Glomerular endothelial cell (primary cell): ENCODE measurements at places on chromosomes 13 and 19.
A peak's percentile ranks its signal among the peaks of the same experiment; 100 is the strongest.

DNA sequence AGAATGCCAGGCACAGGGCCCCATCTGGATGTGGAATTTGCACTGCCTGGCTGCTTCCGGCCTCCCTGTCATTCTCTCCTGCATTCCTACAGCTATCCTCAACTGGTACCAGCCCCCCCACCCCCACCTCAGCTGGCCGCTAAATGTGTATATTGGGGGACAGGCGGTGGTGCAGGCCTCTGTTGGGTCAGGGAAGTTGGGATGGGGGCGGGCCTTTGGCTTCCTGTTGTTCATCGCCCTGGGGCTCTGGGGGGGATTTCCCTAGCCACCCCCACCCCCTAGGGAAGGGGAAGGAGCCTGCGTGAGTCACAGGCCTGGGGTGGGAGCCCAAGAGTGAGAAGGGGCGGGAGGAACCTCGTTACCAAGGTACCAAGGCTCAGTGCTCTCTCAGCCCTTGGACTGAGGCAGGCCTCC is 10.6 kb downstream of the POU2F2 start:
- no peak for DNase-seq

DNA sequence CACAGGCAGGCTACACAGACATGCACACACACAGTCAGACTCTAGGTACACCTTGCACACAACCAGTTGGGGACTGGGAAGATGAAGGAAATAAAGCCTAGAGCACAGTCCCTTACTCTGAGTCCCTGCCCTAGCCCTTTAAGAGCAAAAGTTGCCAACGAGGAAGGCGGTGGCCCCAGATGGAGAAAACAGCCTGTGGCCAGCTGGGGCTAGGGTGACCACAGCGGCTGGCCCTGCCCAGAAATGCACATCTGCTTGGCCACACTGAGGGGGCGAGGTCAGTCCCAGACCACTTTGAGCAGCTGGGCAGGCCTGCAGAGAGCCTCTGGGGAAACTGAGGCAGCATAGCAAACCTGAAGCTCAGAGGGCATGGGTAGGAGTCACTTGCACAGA is 52.3 kb downstream of the PTPRS start:
- no peak for DNase-seq

DNA sequence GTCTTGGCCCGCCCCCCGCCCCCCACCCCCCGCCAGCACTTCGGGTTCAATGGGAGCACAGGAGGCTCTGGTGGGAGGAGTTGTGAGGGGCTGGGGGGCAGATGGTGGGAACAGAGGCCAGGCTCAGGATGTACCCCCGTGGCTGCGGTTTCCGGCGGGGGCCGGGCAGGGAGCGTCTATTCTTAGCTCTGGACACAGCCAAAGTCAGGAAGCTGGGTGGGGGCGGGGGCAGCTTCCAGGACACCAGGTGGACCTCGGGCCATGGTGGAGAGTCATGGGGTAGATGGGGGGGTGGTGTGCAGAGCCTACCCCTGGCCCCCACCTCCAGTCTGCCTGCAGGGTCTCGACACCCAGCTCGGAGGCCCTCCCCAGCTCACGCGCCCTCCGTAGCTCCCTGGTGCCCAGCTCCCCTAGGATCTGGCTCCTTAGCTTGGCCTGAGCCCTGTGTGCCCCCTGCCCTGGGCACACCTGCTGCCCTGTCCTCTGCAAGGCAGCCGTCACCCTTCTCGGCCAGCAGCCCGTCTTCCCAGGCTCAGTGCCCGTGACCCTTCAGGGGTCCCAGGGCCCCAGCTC is 2.2 kb upstream of the TBXA2R start:
- DNase-seq: no peak

DNA sequence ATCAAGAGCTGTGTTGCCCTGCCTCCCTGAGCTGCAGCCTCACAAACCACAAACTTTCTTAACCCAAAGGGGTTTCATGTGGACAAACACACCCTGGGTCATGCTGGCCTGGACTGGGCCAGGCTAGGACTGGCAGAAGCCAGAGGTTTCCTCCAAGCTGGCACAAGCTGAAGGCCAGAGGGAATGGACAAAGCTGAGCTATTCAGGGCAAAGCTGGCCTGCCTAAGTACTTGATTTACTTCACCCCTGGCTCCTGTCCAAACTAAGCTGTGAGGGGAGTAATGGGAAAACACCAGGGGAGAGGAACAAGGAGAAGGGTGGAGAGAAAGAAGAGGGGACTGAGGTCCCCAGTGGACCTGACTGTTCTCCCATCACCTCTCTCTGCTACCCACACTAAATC is 6.2 kb downstream of the CPAMD8 start:
- no peak for DNase-seq

DNA sequence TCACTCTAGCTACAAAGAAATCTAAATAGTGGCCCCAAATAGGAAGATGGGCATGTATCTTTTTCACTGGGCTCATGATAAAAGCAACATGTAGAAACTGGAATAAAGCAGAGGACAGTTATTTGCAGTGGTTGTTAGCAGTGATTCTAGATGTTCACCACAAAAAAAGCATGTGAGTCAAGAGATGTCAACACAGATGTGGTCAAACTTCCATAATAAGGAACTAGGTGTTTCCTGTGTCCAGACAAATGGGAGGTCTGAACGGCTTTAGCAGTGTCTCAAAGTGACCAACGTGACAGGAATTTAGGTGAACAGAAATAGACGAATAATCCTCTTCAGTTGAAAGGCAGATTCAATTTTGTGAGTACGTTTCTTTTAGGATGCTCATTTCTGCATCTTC is 162.7 kb downstream of the TBC1D4 start:
- no peak for DNase-seq

DNA sequence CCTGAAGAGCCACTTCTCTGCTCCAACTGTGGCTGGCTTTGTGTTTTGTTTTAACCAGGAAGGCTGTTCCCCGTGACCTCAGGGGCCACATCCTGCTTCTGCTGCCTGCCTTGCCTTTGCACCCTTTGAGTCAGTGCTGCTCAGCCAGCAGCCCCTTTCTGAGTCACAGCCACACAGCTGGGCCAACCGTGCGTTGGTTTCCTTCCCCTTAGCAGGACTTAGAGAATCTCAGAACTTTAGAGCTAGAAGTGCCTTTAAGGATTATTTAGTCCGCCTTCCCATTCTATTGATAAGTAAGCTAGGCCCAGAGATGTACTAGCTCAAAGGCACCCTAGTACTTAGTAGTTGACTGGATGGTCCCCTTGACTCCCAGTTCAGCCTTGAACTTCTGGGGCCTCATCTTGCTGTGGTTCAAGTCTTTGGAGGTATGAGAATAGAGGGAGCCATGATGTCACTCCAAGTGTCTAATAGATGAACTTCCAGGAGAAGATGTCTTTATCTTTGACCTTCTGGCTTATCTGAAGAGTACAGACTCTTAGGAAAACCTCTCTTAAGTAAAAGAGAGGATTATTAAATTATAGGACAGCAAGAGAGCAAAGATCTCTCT is 8.0 kb downstream of the RGCC start:
- peak; percentile 84 for DNase-seq

GRCh38 chr13:113739527-113740285 is 19.3 kb upstream of the TMEM255B start:
- DNase-seq: no peak

DNA sequence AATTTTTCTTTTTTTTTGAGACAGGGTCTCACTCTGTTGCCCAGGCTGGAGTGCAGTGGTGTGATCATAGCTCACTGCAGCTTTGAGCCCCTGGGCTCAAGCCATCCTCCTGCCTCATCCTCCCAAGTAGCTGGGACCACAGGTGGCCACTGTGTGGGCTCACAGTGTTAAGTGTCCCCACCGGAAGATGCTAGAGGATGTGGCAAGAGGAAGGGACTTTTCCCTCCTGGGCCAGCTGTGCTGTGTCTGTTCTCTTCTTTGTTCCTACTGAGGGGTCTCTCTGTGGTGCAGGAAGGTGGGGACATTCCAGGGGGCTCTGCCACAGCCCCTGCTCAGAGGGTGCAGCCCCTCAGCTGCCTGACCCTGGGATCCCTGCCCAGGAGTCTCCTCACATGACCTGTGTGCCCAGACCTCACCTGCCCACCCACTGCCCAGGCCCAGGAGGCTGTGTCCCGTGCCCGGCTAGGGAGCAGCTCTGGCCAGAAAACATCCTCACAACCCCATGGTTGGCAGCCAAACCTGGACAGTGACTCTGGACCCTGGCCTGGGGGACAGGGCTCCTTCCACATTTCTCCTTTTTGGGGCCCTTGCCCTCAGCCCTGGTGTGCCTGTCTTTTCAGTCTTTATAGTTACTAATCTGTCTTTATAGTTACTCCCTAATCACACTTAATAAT is 14.4 kb upstream of the ANKRD10 start:
- DNase-seq: no peak

DNA sequence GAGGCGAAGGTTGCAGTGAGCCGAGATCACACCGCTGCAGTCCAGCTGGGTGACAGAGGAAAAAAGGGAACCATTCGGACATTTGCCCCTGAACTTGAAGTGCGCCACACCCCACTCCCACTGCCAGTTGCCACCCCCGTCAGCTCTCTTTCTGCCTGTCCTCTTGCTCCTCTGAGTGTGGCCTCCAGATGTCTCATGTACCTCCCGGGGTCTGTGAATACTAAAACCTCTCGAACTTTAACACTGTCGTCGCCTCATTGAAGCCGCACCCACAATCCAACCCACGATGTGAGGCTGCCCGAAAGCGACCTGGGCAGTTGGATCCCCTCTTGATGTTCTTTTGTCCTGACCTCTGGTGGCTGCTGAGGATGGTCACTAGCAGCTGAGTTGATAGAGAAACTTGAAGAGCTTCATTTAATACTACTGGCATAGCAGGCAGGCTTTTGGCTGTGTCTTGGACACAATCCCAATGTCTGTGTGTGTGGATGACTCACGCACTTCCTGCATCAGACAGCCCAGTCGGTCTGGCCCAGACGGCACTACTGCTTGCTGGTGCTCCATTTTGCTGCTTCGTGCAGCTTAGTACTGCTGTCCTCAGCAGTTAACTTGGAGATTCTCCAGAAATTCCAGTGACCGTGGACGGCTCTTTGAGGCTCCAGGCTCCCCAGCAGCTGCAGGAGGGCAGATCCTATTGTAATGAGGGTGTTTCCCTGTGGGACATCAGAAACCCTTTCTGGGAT is 4.2 kb downstream of the FPR3 start:
- peak; percentile 68 for DNase-seq

- DNase-seq: no peak
These were observed 512.4 kb upstream of the ATXN8OS start for GRCh38 chr13:69595181-69595580.

- DNase-seq: peak; percentile 29
These were observed 5.9 kb upstream of the CACNG7 start for GRCh38 chr19:53903055-53903680.

GRCh38 chr13:104318121-104318520 is 1251.9 kb upstream of the SLC10A2 start:
- no peak for DNase-seq

GRCh38 chr13:73934215-73934641 is 200.0 kb downstream of the KLF12 start:
- DNase-seq: no peak

DNA sequence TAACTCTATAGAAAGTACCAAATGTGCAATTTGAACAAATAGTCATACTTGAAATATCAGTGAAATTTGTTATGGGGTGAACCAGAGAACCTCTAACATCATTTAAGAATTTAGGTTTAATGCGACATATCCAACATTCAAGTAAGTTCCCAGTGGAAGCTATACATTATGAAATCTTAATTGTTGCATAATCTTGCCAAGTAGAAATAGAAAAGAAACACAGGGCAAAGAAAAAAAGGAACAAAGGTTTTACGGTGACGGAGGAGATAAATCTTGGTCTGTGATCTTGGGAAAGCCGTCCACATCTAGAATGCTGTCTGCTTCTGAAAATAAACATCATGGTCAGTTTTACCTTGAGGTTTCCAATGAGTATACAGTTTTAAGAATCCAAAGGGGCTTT is 445.7 kb downstream of the RFC3 start:
- DNase-seq: no peak

- DNase-seq: no peak
These were observed 26.2 kb downstream of the INSR start for GRCh38 chr19:7267792-7268704.

- DNase-seq: no peak
These were observed 9.6 kb downstream of the ZNF426 start for GRCh38 chr19:9528757-9529336.

- DNase-seq: no peak
These were observed 303.1 kb downstream of the PCDH9 start for GRCh38 chr13:66926851-66927524.

DNA sequence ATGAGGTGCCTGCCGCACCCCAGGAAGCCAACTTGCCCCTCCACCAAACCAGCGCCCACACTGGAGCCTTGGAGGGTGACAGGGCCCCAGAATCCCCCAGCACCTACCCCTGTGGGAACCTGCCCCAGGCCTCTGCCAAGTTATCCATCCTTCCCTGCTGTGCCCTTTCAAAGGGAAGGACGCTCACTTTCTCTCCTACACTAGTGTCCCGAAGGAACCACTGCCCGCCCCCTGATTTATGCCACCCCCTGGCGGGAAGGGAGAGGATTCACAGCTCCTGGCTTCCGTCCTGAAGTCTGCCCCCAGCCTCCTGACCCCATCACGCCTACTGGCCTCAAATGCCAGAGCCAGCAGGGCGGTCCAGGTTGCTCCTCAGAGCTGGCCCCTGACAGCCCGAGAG is 1.4 kb downstream of the EVI5L start:
- DNase-seq: no peak

DNA sequence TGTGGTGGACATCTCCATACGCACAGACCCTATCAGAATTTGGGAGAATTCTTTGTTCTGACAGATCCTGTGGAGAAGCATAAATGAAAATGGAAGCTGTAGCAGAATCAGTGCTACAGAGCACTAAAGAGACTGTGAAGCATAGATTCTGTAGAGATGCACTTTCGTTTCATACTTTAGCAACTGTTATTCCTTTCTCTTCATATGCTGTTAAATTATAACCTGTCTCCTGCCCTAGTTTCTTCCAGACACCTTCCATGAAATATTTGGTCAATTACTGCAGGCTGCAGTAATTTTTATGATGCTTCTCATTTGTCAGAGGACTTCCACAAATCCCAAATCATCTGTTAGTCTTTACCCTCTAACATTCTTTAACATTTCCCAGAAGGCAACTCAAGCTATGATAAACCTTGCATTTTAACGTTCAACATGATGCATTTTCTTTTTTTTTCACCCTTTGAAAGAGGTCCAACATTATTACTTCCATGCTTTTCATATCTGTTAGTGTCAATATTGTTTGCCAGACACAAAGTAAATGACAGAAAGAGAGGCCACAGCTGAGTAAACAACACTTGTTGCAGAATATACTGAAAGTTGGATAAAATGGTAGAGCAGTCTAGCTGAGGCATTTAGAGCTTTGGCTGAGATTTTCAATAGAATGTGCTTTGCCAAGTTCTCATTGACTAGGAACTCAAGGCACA is 412.7 kb downstream of the LMO7 start:
- DNase-seq: no peak

DNA sequence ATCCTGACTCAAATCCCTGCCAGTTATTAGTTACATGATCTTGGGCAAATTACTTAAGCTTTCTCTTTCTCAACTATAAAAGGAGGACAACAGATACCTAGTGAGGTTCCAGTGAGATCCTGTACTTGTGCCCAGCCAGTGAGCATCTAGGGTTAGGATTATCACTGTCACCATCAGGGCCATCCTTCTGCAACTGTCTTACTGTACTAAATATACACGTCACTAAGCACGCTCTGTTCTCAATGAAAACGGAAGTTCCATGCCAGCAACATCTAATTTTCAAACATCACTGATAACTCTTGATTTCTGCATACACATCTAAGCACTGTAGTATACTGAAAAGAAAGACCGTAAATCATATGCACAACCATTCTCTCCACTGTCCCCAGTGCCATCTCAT is 70.0 kb downstream of the FOXO1 start:
- no peak for DNase-seq

GRCh38 chr13:28559636-28560259 is 64.8 kb upstream of the FLT1 start:
- no peak for DNase-seq

GRCh38 chr13:63112799-63113395 is 1697.2 kb upstream of the PCDH20 start:
- DNase-seq: no peak

- no peak for DNase-seq
These were observed 41.3 kb upstream of the IGFL4 start for GRCh38 chr19:46081928-46082727.
